ENCODE measurements at places on chromosomes 13 and 19.

GRCh38 chr19:11814700-11815035 is 595 bp downstream of the ZNF440 start:
- DNase-seq, result no peak

- peak; percentile 97 for DNase-seq
Observed at GRCh38 chr19:50204811-50205675, 1.6 kb downstream of the MYH14 start.

DNA sequence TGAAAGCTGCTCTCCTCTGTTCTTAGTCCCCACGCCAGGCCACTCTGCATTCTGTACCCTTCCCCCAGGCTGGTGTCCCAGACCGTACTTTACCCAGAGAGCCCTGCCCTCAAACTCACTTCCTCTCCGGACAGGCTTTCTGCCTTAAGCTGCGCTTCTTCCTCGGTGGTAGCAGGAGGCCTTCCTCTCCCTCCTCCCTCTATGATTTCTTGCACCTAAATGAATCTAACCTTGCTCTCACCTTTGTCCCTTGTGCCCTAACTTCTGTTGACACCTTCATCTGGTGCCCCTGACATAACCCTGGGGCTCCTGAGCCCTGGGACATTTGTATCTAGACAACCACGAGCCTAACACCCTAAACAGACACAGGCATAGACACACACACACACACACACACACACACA is 29.6 kb upstream of the CEACAM21 start:
- DNase-seq, result no peak

- DNase-seq, result no peak
Observed at GRCh38 chr19:46124638-46125115, at the start of gene IGFL3. Gene IGFL3, minus strand, starts transcription at chr19:46124688. Its CDS starts 39 bp downstream, at chr19:46124649.

DNA sequence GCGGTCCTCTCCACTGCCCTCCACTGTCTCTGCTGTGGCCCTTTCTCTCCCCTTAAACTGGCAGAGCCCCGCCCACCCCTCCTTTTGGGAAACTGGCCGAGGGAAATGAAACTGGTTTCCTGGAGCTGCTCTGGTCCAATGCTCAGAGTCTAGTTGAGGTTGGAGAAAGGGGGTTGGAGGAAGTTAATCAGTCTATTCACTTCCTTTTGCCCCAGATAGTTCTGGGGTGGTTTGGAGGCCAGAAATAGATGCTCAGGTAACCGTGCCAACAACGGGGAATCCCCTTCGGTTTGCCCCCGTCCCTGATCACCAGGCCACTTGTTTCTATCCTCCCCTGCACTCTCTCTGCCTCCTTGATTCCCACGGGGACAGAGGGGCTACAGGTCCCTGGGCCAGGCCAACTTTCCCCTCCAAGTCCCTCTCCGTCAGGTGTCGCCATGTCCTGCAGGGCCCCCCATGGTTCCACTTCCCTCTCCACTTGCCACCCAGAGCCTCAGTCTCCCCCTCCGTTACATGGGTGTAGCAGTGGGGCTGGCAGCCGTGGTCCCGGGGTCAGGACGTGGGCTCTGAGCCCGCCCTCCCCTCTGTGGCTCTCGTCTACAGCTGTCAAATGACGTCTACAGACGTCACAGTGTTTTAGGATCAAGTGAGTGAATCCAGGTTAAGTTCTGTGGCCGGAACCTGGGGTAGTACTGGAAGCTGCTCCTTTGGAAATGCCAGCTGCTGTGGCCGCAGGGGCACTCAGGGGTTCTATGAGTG is at the start of gene IL4I1:
Gene IL4I1, minus strand, starts transcription at position 25 of the 759 bp plus-strand sequence. CDS start 727 bp downstream, outside the sequence.
- DNase-seq, result no peak

- DNase-seq, result no peak
Observed at GRCh38 chr19:33248104-33248503, 22.5 kb upstream of the SLC7A10 start.

Data from endodermal cell (in vitro differentiated cells).